ENCODE measurements at places on chromosomes 7 and 10.

DNA sequence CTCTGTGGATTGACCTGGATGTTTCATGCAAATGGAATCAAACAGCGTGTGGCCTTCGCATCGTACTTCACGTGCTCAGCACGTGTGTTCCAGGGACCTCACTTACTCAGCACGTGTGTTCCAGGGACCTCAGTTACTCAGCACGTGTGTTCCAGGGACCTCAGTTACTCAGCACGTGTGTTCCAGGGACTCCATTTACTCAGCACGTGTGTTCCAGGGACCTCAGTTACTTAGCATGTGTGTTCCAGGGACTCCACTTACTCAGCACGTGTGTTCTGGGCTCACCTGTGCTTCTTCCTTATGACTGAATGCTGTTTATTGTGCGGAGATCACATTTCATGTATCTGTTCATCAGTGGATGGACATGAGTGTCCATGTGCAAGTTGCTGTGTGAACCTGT is 22.0 kb downstream of the INPP5A start:
- DNase-seq, result no peak

DNA sequence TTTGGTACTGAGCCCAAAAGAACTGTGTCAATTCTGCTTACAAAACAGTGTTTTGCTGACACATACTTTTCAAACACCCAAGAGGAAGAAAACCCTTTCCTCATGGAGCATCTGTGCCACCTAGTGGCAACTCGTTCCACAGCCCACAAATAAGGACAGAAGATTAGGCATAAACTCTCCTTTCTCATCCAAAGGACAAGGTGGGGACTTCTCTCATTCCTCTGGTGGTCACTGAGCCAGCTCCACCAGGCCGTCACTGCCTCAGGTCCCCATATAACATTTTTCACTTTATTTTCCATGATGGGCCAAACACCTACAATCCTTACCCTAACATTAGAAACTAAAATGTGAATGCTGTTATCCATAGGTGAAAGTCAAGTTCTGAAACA is 76.9 kb downstream of the RNF216 start:
- DNase-seq, result peak; percentile 91

- no peak for DNase-seq
Measured at GRCh38 chr10:78248651-78249464, 215.2 kb downstream of the RPS24 start.

DNA sequence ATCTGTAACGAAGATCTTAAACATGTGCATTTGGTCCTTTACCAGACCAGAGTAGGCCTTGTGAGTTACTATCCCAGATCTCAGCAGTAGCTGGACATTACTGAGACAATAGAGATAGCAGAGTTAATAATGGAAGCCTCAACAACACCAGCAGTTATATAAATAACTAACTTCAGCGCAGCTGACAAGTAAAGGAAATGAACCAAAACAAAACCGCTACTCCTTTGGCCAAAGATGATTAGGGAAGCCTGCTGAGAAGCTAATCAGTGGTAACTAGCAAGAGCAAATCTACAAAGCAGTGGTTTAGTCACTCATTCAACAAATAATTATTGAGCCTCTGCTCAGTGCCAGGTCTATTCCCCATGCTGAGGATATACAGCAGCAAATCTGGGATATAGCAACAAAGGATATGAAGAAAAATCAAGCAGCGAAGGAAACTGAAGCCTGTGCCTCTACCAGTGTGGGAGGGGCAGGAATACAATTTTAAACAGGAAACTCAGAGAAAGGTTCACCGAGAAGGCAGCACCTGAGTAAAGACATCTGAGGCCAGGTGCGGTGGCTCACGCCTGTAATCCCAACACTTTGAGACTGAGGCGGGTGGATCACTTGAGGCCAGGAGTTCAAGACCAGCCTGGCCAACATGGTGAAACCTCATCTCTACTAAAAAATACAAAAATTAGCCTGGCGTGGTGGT is 103.6 kb downstream of the ELMO1 start:
- DNase-seq, result no peak

GRCh38 chr7:137771679-137772078 is 75.1 kb downstream of the DGKI start:
- no peak for DNase-seq

DNA sequence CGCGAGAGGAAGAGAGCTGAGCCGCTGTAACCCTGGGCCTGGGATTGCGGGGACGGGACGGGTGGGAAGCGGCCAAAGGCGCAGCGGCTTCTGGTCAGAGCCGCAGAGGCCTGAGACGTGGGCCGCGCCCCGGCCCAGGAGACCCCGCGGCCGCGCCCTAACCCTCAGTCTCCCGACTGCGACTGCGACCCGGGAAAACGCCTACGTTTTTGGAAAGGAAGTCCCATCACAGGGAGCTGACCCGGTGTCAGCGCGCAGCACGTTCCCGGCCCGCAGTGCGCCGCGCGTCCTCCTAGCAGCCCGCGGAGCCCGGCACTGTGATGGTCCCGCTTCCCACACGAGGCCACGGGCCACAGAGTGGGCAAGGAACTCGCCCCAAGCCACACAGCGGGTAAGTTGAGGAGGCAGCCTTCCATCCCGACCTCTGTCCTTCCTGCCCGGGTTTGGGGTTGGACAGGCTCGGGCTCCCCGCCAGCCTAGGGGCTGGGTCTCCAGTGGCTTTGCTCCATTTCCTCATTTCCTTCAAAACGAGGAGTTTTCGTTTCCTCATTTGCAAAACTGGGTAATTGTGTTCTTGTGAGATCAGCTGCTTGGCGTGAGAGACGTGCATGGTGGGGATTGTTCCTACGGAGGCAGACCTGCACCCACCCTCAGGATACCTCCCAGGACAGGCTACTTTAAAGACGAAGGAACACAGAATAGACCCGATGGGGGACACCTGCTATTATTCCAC is 1.2 kb downstream of the GPNMB start:
- peak; percentile 93 for DNase-seq

GRCh38 chr10:60490013-60490412 is 100.3 kb upstream of the ANK3 start:
- no peak for DNase-seq

All from suppressor macrophage (primary cell).